ENCODE measurements at places on chromosomes 2 and 18.

GRCh38 chr18:39188278-39188677 lies 1622.7 kb upstream of the CELF4 start:
- no peak for DNase-seq

- DNase-seq: no peak
Measured at GRCh38 chr18:34514238-34514637, 195.9 kb upstream of the DTNA start.

DNA sequence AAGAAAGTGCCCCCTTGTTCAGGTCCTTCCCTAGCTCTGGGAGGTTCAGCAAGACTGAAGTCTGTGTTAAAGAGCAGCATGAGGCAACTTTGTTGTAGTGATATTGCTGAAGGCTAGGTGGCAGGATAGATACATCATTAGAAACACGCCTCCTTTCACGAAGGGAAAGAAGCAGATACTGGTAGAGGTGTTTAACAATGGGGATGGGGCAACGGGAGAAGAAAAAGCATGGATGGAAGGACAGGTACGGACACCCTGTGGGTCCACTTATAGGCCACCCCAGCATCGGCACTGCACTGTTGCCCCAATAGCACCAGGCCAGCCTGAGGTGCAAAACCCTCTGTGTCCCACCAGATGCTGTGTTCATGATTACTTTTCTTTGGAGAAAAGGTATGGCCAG lies 3.5 kb upstream of the IGFBP5 start:
- no peak for DNase-seq

DNA sequence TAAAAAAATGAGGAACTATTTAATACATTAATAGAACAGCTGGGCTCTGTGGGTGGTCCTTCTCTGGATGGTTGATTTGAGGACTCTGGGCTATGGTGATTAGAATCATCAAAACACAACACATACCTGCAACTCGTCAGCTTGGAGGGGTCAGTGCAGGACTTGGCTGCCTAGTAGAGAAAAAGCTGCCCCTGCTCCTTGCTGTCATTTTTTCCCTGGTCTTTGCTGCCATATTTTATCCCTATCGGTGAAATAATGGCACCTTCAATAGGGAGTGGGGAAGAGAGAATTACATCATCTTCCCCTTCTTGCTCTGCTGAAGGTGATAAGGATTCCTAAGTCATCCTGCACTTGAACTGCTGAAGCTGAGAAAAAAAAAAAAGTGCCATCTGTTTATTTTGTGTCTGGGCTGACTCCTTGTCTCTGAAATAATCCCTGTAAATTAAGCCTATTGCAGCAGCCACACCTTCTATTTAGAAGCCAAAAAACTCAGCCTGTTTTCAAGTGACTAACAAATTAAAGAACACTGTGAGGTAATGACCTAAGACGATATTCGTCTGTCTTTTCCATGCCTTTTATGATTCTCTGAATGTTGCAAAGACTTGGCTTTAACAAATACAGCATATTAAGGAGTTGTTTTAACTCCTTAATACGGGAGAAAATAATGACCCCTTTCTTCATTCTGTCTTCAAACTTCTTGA lies 89.3 kb downstream of the ACVR1 start:
- no peak for DNase-seq

- DNase-seq: no peak
Measured at GRCh38 chr18:1062588-1062987, 157.9 kb downstream of the ADCYAP1 start.

DNA sequence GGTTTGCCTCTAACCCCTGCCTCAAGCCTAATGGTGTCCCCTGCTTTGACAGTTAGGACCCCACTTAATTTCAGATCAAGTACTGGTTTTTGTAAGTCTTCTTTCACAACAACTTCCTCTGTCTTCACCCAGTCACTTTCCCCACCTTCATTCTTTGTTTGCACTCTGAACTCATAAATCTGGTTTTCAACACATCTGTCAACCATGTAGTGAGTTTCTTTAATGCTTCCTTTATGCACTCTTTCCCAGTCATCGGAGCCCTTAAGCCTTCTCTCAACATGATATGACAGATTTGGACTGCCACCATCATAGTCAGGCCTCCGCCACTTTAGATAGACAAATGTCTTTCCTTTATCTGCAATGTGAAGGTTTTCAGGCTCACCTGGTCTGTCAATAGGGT lies 109.1 kb downstream of the PLEKHA3 start:
- no peak for DNase-seq

GRCh38 chr2:240325016-240326007 lies 110.2 kb upstream of the GPC1 start:
- no peak for DNase-seq

GRCh38 chr2:194822097-194822496 lies 834.9 kb upstream of the SLC39A10 start:
- DNase-seq: no peak

- no peak for DNase-seq
Measured at GRCh38 chr2:197217541-197217940, 93.0 kb downstream of the ANKRD44 start.

DNA sequence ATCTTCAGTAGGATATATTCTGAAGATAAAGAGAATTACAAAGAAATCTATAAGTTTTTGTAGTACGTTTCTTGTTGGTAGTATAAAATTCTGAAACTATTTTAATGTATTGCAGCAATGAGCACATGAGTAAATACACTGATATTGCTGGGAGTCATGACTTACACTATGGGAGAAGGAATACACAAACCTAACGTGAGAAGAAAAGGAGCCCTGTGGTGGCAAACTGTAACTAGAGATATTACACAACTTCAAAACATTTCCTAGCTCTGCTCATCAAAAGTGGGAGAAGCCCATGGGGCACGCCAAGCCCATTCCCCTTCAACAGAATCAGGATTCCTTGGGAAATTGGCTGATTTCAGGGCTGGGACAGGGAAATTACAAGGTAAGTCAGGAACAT lies 20.5 kb downstream of the SPIRE1 start:
- DNase-seq: no peak

GRCh38 chr2:50606860-50607259 lies 425.1 kb downstream of the NRXN1 start:
- DNase-seq: no peak

- DNase-seq: no peak
Measured at GRCh38 chr2:69122271-69122670, 109.3 kb downstream of the ANTXR1 start.

GRCh38 chr2:170298115-170298514 lies 120.2 kb downstream of the MYO3B start:
- DNase-seq: no peak

- DNase-seq: no peak
Measured at GRCh38 chr2:210715560-210716082, 159.2 kb downstream of the CPS1 start.

- no peak for DNase-seq
Measured at GRCh38 chr18:55093295-55093694, 134.0 kb upstream of the CCDC68 start.

DNA sequence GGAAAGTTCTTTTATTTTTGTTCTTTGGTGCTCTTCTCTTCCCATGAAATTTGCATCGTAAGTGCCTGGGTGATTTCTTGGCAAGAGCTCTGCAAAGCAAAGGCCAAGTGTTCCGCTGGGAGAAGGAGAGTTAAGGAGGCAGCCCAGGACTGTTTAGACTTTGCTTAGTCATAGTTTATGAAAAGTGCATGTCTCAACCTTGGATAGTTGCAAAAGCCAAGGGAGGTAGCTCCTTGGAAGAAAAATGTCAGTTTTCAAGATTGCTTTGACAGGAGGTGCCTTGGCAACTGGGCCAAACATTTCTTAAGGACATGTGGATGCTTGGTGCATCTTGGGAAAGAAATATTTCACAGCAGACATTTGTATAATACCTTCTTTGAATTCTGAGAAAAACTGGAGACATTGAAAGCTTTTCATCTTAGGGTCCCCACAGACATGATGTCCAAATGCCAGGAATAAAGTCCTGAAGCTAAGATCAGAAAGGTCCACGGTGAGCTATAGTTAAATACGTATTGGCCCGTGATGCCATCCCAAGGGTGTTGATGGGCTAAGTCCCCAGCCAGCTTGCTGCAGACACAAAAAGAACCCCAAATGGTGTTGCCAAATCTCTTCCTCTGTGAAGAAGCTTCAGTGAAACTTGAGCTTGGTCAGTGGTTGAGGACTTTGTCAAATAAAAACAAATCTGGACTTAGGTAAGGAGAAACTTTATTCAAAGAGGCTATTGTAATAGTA lies 96.3 kb upstream of the THUMPD2 start:
- no peak for DNase-seq

Measured in effector CD8-positive, alpha-beta T cell (primary cell).